ENCODE measurements at places on chromosomes 16 and 17. TPM values are rescaled to one million over a fixed set of nuclear protein-coding genes. Genes with fewer than 3 reads are reported as not detected.

BMERB1 gene
- total RNA-seq: 19.9 TPM

GPR142 gene
- total RNA-seq: not detected

STX1B gene
- total RNA-seq: 1.3 TPM

CBLN1 gene
- total RNA-seq: not detected

MFSD6L gene
- total RNA-seq: not detected
